ENCODE measurements at places on chromosomes 7 and 10.

GRCh38 chr7:142954680-142955268 lies 7.4 kb downstream of the KEL start:
- DNase-seq, result peak; percentile 82

GRCh38 chr7:115511330-115511729 lies 519.2 kb downstream of the TFEC start:
- DNase-seq, result no peak

GRCh38 chr7:44074349-44074695 lies 8.0 kb downstream of the POLM start:
- DNase-seq, result no peak

- DNase-seq, result no peak
Measured at GRCh38 chr7:127933146-127933545, 98.1 kb downstream of the LRRC4 start.

GRCh38 chr10:29329420-29329819 lies 40.5 kb downstream of the LYZL1 start:
- no peak for DNase-seq

DNA sequence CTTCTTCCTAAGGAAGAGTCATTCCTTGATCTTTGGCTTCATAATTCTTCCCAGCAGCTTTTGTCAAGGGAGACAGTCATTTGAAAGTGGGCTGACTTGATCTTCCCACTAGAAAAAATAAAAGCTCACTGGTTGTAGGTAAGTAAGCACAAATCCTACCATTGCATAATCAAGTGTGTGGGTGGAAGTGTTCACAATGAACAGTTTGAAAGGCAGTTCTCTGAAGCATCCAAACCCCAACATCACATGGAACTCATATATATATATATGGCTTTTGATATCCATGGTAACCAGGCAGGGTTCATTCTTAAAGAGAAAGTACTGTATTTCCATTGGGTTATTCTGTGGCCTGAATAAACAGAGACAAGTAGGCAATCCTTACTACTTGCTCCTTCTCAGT lies 51.6 kb downstream of the ARMH3 start:
- DNase-seq, result no peak

DNA sequence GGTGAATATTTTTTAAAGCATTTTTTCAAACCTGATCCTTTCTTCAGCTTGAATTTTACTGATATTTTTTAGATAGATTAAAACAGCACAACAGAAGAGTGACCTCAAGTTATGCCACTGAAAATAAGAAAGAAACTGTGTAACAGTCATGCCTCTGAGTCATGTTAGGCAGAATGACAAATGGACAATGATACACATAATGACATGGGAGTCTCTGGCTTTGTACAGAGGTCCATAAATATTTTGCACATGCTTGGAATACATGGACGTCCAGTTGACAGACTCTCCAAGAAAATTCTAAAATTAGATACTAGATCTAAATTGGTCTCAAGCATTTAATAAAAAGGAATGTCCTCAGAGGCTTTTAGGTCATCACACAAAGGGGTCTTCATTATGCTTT lies 21.9 kb upstream of the SEMA3A start:
- no peak for DNase-seq

GRCh38 chr7:34091321-34091917 lies 186.1 kb downstream of the BMPER start:
- peak; percentile 68 for DNase-seq

DNA sequence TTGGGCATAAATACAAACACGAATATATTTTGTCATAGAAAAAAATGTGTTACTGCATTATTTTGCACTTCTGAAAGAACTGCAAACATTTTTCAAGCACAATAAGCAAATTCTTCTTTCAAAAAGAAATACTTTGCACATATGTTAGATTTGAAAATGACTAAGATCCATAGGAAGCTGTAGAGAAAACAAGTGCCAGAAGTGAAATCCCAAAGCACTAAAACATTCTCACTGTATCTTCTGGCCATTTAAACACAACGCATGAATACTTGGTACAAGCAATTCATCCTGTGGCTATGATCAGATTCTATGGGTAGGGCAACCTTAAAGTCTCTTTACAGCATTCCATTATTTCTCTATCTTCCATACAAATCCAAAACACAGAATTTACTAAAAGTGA lies 225.4 kb upstream of the IMMP2L start:
- DNase-seq, result no peak

DNA sequence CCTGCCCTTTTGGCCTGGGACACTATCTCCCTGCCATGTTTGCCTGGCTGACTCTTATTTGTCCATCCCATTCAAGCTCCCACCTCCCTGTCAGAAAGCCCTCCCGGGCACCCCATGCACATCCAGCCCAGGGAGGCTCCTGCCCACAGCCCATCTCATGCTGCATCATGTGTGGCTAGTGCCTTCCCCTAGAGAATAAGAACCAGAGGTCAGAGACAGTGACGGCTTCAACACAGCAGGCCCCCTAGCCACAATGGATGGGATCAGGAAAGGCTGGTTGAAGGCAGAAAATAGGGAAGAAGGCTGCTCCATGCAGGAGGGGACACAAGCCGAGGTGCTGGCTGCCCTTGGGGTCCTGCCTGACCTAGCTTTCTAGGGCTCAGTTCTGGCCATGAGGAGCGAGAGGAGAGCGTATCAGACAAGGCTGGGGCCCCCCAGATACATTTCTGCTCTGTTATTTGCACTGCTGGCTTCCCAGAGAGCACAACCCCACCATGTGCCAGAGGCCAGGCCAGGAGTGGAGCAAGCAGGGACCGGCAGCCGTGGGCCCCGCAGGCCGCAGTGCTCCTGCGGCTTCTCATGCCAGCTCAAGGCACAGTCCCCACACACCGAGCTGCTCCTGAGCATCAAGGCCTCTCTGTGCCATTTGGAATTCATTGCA lies 161.1 kb upstream of the ZMIZ1 start:
- no peak for DNase-seq

DNA sequence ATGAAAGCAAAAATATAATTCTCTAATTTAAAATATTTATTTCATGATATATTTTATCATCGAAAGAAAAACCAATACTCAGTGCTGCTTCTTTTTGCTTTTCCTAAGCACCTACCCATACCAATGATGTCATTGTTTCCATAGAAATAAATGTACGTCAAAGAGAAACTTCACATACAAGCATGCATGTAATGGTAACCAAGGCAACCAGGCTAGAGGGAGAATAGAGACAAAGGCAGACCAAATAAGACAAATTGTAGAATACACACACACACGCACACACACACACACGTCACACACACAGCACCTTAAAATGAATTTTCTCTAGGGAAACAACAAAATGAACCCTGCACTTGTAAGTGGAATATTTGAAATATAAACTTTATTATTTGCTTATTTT lies 75.5 kb downstream of the MACC1 start:
- DNase-seq, result peak; percentile 44

GRCh38 chr7:194252-195009 lies 2.1 kb downstream of the FAM20C start:
- no peak for DNase-seq

DNA sequence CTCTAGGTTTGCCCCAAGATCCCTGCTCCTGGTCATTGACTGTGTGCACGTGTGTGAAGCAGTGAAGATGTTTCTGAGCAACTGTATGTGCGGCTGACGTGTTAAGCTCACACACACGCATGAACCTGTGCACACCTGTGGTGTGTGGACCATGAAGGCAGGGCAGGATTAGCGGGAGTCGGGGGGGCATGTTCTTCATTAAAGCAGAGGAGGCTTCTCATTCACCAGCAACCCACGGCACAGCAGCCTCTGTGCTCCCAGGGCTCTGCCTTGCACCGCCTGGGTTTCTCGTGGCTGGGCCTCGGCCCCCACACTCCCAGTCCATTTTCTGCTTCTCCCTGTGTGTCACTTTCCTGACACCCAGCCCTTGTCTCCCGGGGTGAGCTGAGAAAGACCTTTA lies 824 bp upstream of the TACR2 start:
- no peak for DNase-seq

- DNase-seq, result peak; percentile 5
Measured at GRCh38 chr10:28897617-28898464, 220.5 kb downstream of the BAMBI start.

- DNase-seq, result no peak
Measured at GRCh38 chr10:78742730-78743615, 325.8 kb upstream of the ZMIZ1 start.

GRCh38 chr7:80335511-80336231 lies 176.2 kb downstream of the GNAT3 start:
- no peak for DNase-seq

DNA sequence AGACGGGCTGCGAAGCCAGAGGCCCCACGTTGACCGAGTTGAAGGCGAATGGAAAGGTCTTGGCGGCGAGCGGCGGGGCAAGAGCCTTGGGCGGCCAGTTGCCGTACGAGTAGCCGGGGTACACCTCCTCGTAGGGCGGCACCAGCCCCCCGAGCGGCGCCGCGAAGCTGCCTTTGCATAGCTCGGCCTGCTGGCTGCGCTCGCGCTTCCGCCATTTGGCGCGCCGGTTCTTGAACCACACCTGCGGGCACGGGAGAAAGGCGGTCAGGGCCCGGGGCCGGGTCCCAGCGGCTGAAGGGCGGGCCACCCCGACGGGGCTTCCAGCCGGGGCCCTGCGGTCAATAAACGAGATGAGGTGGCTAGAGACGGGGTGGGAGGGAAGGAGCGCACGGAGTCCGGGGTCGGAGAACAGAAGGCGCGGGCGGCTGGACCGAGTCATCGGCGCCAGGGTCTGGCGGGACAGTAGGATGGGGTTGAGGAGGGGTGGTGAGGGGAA lies 4.8 kb downstream of the ELOVL3 start:
- DNase-seq, result no peak

- no peak for DNase-seq
Measured at GRCh38 chr7:72265071-72265904, 146.8 kb downstream of the CALN1 start.

DNA sequence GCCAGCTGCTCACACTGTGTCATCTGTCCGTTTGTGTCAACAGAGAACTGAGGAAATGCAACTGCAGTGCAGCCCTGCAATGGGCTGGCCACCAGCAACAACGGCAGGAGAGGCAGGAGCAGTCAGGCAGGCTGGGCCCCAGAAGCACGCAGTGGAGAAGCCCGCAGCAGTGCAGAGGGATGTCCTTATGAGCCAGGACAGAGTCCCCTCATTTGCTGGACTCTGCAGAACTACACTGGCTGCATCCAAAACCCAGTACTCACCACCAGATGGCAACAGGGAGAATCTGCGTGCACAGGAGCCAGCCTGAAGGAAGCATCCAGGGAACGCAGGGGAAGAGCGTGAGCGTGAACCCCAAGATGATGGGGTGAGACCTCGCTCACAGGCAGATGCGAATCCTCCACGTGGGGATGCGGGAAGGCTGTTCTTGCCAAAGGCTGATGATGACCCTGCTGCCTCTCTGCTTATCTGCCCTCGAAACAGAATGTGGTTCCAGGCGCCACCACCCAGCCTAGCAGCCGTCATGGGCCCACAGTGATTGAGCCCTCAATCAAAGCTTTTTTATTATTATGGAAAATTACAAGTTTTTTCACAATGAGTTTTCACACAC lies 232.1 kb downstream of the PTPRN2 start:
- DNase-seq, result peak; percentile 24

DNA sequence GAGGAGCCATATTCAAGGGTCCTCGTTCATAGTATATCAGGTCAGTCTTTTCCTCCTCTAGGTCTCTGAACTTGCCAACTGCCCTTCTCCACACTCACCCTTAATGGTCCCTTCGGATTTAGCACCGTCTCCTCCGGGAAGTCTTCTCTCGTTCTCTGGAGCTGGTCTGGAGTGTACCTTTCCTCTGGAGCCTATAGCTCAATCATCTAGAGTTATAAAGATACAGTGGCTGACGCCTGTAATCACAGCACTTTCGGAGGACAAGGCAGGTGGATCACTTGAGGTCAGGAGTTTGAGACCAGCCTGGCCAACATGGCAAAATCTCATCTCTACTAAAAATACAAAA lies 4.4 kb upstream of the SCD start:
- DNase-seq, result no peak

GRCh38 chr7:149093228-149093627 lies 2.7 kb upstream of the ZNF786 start:
- peak; percentile 30 for DNase-seq
